Activated T-cell treated with anti-CD3 and anti-CD28 coated beads, Interleukin-2, amount 50 U/mL, for 4 hours (primary cell): ENCODE measurements at places on chromosomes 2 and 18. TPM values are rescaled to one million over a fixed set of nuclear protein-coding genes. Genes with fewer than 3 reads are reported as not detected.

CUL3 gene
- total RNA-seq, result 85.2 TPM

RTP5 gene
- 0.14 TPM for total RNA-seq

PRSS56 gene
- not detected for total RNA-seq

DSG1 gene
- not detected for total RNA-seq

COX7A2L gene
- total RNA-seq, result 100 TPM

RAB6D gene
- total RNA-seq, result 0.05 TPM

LAMA3 gene
- total RNA-seq, result 0.20 TPM

COL5A2 gene
- total RNA-seq, result 2.1 TPM

CYP27A1 gene
- total RNA-seq, result 0.26 TPM

RRM2 gene
- 40.9 TPM for total RNA-seq

COLEC11 gene
- 0.43 TPM for total RNA-seq

BOLL gene
- total RNA-seq, result not detected

RALB gene
- 17.5 TPM for total RNA-seq

PAX8 gene
- total RNA-seq, result 0.73 TPM
